ENCODE measurements at places on chromosomes 1 and 21. TPM values are rescaled to one million over a fixed set of nuclear protein-coding genes. Genes with fewer than 3 reads are reported as not detected.

SMIM12 gene
- total RNA-seq, result 73.8 TPM

TMEM81 gene
- 3.4 TPM for total RNA-seq

LRIG2 gene
- total RNA-seq, result 7.2 TPM

KRTAP10-1 gene
- total RNA-seq, result not detected

FAM78B gene
- 0.13 TPM for total RNA-seq

LCE1F gene
- not detected for total RNA-seq

FRRS1 gene
- total RNA-seq, result 2.8 TPM

KRTAP19-2 gene
- total RNA-seq, result not detected

SLC25A34 gene
- total RNA-seq, result 0.75 TPM

SH2D5 gene
- total RNA-seq, result 0.55 TPM

ADORA1 gene
- not detected for total RNA-seq
